ENCODE measurements at places on chromosomes 4 and X.

DNA sequence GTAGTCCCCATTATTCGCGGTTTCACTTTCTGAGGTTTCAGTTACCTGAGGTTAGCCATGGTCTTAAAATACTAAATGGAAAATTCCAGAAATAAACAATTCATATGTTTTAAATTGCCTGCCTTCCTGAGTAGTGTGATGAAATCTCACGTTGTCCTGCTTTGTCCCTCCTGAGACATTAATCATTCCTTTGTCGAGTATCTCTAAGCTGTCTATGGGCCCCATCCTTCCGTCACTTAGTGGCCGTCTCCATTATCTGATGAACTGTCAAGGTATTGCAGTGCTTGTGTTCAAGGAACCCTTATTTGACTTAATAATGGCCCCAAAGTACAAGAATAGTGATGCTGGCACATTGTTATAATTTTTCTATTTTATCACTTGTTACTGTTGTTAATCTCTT is 94.8 kb downstream of the ADGRL3 start:
- DNase-seq = no peak

- DNase-seq = no peak
Measured at GRCh38 chr4:100555611-100556337, 38.0 kb upstream of the EMCN start.

- DNase-seq = no peak
Measured at GRCh38 chrX:16077811-16078210, 45.6 kb upstream of the GRPR start.

DNA sequence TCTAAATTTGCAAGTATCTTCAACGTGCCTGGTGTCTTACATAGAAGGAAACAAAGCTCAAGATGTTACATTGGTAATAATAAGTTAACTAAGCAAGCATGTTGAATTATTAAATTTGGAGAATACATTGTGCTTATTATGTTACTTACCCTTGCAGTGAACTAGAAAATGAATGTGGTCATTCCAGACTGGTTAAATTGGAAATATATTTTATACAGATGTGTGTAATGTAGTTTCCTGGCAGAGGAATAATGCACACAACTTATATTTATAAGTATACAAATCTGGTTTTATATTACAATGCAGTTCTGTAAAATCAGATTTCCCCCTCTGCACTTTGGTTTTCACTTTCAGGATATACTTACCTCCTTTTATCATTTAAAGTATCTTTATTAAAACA is 159.9 kb upstream of the SLIT2 start:
- no peak for DNase-seq

- no peak for DNase-seq
Measured at GRCh38 chr4:1155314-1155713, 17.1 kb downstream of the SPON2 start.

DNA sequence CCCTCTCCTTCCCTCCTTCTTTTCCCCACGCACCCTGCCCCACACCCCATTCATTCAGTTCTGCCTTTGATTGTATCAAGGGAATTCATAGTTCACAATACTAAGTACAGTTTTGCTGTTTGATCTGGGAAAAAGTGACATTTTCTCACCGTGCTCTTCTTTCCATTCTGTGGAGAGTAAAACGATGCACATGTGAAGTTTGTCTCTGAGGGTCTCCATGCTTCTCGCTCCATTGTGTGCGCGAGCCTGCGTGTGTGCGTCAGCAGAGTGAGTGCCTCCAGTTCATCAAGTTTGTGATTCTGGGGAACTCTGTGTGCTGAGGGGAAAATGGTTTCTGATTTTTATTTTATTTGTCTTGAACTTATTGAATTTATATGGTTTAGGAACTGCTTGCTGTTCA is 1.9 kb downstream of the STK26 start:
- no peak for DNase-seq

GRCh38 chr4:17009871-17010367 is 111.5 kb upstream of the LDB2 start:
- DNase-seq = no peak

- DNase-seq = no peak
Measured at GRCh38 chr4:53012738-53013137, 150.6 kb downstream of the RASL11B start.

- no peak for DNase-seq
Measured at GRCh38 chrX:108070891-108071290, 20.5 kb downstream of the PSMD10 start.

- DNase-seq = no peak
Measured at GRCh38 chr4:83217721-83218522, 66.7 kb downstream of the COQ2 start.

DNA sequence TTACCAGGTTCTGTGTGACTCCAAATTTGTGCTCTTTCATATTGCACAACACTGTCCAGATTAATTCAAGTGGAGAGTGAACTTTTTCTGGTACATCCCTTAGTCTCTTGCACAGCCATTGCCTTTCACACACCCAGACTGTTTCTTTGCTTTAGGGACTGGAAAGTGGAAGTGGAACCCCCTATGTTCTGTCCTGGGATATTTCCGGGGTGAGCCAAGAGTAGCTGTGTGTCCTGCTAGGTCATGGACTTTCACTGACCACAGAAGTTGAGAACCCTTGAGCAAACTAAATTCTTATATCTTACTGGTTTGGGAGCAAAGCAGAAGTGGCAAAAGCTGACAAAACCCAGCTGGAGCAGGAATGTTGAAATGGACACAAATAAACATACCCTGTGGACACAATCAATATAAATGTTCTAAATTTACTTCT is 10.3 kb upstream of the VSIG4 start:
- no peak for DNase-seq

- no peak for DNase-seq
Measured at GRCh38 chrX:123871309-123871708, 11.5 kb downstream of the XIAP start.

DNA sequence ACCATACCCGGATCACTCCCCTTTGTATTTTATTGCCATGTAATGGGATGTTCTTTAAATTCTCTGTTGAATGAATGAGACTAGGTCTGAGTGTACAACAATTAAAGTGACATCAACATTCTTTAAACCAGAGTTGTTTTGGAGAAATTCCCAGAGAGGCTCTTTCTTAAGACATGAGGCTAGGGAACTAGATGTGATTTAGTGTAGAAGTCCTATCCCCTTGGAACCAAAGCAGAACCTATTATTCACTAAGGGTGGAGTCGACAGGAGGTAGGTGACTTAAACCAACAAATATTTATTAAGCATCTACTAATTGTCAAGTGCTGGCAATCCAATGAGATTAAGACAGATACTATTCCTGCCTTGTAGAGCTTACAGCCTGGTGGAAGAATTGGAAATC is 1.7 kb downstream of the EIF1AX start:
- DNase-seq = no peak

DNA sequence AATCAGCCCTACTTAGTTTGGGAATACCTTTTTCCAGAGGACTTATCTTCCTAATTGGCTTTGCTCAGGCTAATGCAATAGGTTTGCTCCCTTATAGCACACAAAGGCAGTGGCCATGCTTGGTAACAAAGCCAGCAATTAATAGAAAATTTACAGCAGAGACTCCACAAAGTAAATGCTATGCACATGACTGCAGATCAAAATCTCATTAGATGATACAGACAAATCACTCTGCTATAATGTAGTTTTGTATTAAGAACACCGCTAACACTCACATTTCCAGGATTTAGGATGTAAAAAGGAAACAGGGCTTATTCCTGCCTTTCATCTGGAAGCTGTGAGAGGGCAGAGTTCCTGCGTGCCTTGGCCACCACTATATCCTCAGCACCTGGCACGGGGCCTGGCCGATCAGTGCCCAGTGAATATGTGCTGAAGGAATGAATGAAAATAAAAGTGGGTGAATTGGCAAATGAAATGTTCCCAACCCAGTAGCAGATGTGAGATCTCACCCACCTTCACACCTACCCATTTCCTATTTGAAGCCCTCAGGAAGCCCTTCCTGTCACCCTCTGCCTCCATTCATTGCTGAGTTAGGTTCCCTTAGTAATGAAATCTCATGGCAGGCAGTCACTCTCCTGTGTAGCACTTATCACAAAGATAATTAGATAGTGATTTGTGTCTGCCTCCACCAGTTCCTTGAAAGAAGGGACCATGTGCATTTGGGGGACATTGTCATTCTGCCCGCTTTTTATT is 5.1 kb downstream of the SEPTIN6 start:
- no peak for DNase-seq

GRCh38 chr4:10456595-10457254 is 501 bp downstream of the ZNF518B start:
- DNase-seq = no peak

GRCh38 chrX:9486786-9487387 is 22.0 kb downstream of the TBL1X start:
- DNase-seq = no peak

- DNase-seq = no peak
Measured at GRCh38 chr4:106366026-106366425, 2.6 kb downstream of the GIMD1 start.

- no peak for DNase-seq
Measured at GRCh38 chr4:57501720-57502119, 391.5 kb upstream of the IGFBP7 start.

DNA sequence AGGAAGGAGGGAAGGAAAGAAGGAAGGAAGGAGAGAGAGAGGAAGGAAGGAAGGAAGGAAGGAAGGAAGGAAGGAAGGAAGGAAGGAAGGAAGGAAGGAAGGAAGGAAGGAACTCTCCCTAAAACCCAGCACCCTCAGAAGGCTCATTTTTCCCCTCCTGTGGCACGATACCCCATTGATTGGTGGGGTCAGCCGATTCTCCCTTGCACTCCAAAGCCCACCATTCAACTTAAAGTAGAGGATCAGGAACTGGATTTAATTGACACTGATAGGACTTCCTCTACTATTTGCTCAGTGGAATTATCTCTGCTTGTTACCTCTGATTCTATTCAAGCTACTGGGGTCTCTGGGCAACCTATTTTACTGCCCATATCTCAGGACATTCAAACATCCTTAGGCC is 199.2 kb upstream of the MAOA start:
- no peak for DNase-seq

GRCh38 chr4:62644372-62644771 is 1444.2 kb downstream of the ADGRL3 start:
- peak; percentile 47 for DNase-seq

GRCh38 chr4:98577956-98578355 is 80.5 kb downstream of the TSPAN5 start:
- DNase-seq = no peak

GRCh38 chr4:47836641-47837093 is 1.2 kb downstream of the CORIN start:
- peak; percentile 86 for DNase-seq

GRCh38 chrX:25427873-25428555 is 412.2 kb upstream of the ARX start:
- peak; percentile 43 for DNase-seq

GRCh38 chrX:45751156-45751555 is 550.5 kb upstream of the DIPK2B start:
- peak; percentile 61 for DNase-seq

GRCh38 chrX:30812326-30812725 is 76.7 kb downstream of the TAB3 start:
- DNase-seq = no peak

GRCh38 chr4:76726176-76726575 is 171.8 kb downstream of the SOWAHB start:
- no peak for DNase-seq

- peak; percentile 79 for DNase-seq
Measured at GRCh38 chr4:27986476-27986875, 1125.8 kb downstream of the STIM2 start.

- no peak for DNase-seq
Measured at GRCh38 chrX:43373032-43373431, 283.1 kb upstream of the MAOA start.

GRCh38 chr4:23921447-23921845 is 31.6 kb upstream of the PPARGC1A start:
- peak; percentile 60 for DNase-seq

DNA sequence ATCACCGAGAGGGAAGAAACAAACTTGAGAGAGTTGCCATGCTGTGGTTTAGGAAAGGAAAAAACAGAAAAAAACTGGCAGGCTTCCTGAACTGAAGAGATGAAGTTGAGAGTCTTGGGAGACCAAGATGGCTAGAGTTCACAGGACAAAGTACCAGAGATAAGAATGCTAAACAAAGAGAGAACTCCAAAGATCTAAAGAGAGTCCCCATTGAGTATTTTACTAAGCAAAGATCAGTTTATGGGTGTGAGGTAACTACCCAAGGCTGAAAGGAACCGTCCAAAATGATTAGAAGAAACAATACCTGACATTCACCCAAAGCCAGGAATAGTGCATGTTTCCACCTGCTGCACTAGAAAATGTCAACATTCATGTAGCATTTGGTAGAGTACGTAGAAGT is 21.8 kb upstream of the COX7B2 start:
- no peak for DNase-seq

DNA sequence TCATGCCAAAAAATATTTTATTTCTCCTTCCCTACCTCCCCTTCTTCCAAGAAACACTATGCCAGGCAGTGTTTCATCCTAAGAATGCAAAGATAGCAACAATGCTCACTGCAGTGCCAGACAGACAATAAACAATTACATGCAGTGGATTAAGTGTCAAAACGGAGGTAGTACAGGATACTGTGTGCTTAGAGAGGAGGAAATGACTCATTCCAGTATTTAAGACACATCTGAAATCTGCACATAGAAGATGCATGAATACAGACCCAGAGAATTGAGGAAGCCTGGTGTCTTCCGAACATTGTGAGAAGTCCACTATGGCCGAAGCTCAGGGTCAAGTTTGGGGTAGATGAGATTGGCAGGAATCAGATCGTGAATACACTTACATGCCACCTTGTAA is 326.4 kb downstream of the PPP3CA start:
- peak; percentile 16 for DNase-seq

DNA sequence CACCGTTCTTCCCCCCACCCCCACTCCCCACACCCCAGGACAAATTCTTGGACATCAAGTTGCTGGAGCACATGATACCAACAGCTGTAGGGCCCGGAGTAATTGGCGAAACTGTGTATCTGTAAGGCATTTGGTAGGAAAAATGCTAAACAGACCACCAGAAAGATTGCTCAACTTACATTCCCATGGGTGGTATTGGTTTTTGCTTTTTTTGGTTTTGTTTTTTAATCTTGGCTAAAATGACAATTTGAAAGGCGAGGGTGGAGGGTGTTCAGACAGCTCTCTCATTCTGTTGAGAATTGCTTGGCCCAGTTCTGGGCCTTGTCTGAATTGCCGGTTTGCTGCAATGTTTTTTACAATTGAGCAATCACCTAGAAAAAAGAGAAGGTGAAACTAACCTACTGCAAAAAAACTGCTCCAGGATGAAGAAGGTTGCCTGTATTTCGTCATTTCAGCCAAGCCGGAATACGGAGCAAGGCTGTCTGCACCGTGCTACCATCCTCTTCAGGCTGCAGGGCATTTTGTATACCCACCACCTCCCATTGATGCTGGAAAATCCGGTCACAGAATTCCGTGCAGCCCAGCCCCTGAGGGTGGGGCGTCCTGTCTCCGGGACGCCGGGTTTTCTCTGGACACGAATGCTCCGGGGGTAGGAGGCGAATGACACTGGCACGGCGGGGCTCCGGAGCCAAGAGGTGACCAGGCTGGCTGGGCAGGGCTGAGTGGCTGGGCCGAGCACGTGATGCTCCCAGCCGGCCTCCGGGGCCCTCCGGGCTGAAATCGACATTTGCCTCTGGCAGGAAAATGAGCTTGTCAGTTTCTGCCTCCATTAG is at the start of gene CLCN4:
Gene CLCN4 (plus strand): TSS at position 777 of the 833 bp plus-strand sequence. CDS start 28,058 bp downstream, outside the sequence.
- DNase-seq = peak; percentile 6

Measured in SK-MEL-5 (cell line).